Activated T-helper 1 cell treated with anti-CD3 and anti-CD28 coated beads, Interleukin-12 subunit alpha, Interleukin-12 subunit beta, Interleukin-2, Interleukin-4 antibody, amounts not matched to agents 30 ng/mL and 10 ng/mL and 1 ng/mL, durations not matched to agents 14 hours and 24 hours and 36 hours (primary cell): ENCODE measurements at places on chromosomes 16 and 17. TPM values are rescaled to one million over a fixed set of nuclear protein-coding genes. Genes with fewer than 3 reads are reported as not detected.

DNA sequence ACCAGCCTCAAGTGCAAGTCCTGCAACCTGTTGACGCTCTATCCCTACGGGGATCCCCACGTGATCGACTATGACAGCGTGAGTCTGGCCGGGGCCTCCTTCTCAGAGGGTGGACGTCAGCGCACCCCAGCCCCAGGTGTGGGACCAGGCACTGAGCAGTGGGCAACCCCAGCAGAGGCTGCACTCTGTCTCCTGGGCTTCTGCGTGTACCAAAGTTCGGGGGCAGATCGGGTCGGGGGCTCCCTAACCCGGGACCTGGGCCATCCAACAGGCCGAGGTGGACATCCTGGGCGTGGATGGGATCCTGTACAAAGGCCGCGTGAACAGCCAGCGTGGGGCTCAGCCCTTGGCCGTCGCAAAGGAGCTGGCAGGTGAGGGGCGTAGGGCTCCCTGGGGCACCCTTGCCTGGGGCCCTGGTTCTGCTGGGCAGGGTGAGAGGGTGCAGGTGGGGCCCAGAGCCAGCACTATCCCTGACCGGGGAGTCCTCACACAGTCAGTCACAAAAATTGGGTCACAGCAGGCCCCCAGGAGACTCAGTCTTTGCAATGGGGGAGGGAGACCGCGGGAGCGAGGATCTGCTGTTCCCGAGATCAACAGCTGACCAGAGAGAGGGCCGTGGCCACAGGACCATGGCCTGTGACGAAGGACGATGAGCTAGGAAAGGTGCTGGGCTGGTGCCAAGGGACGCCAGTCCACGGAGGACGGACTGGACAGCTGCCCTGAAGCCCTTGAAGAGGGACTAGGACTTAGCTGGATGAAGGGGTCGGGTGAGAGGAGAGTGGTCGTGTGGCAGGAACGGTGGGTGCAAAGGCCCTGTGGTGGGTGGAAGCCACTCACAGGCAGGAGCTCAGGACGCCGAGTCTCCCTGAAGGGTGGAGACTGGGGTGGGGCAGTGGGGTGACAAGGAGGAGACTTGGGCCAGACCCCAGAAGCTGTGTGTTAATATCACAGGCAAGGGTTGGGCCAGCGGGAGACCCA is 20.0 kb downstream of the UBALD1 start:
- no peak for DNase-seq

DNA sequence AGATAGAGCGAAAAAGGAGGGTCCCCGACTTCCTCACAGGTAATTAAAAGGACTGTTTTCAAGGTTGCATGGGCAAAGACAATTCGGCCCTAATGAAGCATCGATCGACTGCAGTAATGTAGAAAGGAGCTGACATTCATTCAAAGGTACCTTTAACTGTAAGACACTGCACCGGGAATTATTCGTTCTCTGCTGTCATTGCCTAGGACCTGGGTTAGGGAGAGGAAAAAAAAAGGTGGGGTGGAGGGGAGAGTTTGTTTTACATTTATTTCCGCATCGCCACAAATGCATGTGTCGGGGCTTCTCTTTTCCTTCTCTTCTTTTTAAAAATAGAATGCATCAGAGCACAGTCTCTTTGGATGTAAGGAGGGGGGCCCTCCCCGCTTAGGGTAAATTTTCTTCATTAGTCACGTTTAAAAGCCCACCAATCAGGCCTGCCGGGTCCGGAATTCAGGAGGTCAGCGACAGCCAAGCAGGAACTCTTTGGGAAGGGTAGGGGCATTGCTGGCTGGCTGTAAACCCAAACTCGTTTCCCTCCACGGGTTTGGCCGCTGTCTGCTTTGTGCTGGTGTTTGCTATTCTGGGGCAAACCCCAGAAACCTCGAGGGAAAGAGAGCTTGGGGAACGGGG is 496.2 kb upstream of the ZFHX3 start:
- no peak for DNase-seq

DNA sequence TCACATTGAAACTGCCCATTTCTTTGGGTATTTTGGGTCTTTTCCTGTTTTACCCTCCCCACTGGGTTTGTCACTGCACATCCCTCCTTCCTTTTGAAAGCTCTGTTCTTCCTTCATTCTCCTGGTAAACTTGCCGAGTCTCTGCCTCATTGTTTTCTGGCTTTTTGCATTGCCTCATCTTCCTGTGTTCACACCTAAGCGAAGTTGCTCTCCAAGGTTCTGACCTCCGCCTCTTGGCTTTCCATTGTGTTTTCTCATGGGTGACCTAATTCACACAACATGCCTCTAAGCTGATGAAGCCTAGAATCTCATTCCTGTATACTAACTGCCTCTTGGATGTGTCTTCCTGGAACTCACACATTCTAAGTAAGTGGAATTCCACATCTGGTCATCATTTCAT is 1096.1 kb upstream of the EEF2KMT start:
- DNase-seq = no peak

DNA sequence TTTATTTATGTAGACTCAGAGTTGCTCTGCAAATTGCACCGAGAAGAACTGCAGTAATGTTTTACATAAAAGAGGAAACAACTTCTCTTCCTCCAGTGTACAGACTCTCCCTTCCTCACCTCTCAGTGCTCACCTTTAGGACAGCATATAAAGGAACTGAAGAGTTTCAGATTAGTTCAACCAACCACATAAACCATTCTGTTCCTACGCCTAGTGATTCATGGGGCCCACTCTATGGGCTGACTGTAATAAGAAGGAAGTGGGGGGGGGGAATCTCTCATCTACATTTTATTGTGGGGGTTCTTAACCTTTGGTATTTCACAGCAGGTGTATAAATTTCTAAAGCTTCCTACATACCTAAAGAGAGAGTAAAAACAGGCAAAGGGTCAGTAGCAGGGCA is 18.3 kb downstream of the ZSWIM7 start:
- DNase-seq = no peak

- no peak for DNase-seq
Observed at GRCh38 chr17:34981538-34982241, 1.4 kb downstream of the LIG3 start.

The ZFPM1 gene
- total RNA-seq = 20.6 and 21.7 TPM in 2 replicates

GRCh38 chr16:57720142-57720575 is 15.4 kb upstream of the KATNB1 start:
- peak; percentile 33 for DNase-seq

The TNS4 gene
- total RNA-seq = 14.5 and 15.5 TPM in 2 replicates

The KCNG4 gene
- not detected in 2 replicates for total RNA-seq

DNA sequence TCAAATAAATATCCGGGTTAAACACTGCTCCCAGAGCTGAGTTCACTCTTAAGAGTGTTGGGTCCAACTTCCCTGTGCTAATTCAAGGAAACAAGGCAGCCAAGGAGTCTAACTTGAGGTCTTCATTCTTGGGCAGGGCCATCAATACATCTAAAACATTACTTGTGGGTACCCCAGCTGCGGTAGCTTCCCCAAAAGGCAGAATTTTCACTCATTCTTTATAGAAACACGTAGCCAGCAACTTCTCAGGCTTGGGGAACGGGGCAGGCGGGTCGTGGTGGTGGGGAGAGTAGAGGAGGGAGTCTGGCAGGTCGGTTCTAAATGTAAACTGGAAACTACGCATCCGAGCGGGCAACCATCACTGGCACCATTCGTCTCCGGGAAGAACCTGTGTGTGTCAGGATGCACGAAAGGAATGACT is 666 bp upstream of the METTL9 start:
- no peak for DNase-seq

The EVPL gene
- 0.02 and 0.05 TPM in 2 replicates for total RNA-seq
